Fibroblast of skin of left quadriceps (primary cell): ENCODE measurements at places on chromosomes 1 and 21.

- no peak for DNase-seq
Observed at GRCh38 chr1:218394416-218394815, 49.3 kb downstream of the TGFB2 start.

DNA sequence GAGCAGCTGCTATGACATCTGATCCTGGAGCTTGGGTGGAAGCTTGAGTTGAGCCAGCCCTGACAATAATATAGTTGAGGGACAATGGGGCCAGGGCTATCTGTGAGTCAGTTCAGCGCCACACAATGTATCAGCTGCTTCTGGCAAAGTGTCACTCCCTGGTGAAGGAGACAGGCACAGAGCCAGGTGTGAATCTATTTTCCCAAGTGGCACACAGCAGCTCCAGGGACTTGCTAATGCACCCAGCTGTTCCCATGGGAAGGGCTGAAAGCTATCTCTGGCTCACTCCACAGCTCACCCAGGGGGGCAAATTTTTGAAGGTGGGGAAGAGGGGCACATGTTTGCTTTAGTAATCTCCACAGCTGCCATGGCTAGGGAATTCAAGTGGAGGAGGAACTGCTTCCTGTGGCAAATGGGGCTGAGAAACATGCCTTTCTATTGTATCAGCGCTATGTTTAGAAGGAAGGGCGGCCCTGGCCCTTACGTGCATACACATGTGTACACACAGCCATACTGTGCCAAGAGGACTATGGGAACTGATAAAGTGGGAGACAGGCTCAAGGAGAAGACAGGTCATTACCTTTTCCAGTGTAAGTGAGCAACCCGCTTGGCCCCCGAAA, 2.2 kb downstream of the CYB5R1 start:
- no peak for DNase-seq

- DNase-seq, result no peak
Observed at GRCh38 chr1:198232940-198233675, 76.3 kb downstream of the NEK7 start.

DNA sequence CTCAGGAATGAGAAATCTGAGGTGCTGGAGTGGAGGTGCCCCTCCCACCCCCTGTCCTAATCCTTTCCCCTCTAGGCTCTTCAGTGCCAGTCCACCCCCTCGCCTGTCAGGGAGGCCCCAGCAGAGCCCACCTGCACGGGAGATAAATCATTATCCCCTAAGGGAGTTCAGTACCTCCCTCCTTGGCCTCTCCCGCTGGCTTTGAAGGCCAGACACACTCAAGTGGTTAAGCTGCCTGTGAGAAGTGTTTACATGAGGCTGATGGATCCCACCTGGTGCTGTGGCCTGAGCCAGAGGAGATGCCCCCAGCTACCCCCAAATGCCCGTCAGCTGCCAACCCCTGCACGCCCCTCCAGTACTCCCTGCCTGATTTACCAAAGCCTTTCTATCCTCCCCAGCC, 3.7 kb downstream of the RSPO1 start:
- no peak for DNase-seq

- no peak for DNase-seq
Observed at GRCh38 chr21:28779914-28780313, 212.8 kb downstream of the LTN1 start.

DNA sequence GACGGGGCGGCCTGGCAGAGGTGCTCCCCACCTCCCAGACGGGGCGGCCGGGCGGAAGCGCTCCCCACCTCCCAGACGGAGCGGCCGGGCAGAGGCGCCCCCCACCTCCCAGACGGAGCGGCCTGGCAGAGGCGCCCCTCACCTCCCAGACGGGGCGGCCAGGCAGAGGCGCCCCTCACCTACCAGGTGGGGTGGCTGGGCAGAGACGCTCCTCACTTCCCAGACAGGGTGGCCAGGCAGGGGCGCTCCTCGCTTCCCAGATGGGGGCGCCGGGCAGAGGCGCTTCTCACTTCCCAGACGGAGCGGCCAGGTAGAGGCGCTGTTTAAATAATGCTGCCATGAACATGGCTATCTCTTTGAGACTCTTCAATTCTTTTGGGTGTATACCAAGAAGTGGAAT, 43.7 kb upstream of the ATP6V1G3 start:
- DNase-seq, result no peak
